ENCODE measurements at places on chromosomes 11 and 22.

- DNase-seq = no peak
These were observed 1310.3 kb downstream of the BRD1 start for GRCh38 chr22:48517039-48518030.

DNA sequence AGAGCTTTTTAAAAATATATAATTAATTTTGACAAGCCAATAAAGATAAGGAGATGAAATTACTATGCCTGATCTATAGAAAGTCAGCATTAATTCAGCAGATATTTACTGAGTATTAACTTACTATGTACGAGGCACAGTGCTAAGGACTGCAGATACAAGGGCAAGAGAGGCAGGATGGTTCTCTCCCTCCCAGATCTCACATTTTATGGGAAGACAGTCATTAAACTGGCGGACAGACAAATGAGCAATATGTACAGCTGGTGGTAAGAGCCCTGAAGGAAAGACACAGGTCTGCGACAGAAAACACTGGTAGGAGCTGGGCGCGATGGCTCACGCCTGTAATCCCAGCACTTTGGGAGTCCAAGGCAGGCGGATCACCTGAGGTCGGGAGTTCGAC is 36.8 kb downstream of the MCHR1 start:
- DNase-seq = no peak

- DNase-seq = no peak
These were observed 54.0 kb downstream of the PRR5L start for GRCh38 chr11:36350137-36350513.

DNA sequence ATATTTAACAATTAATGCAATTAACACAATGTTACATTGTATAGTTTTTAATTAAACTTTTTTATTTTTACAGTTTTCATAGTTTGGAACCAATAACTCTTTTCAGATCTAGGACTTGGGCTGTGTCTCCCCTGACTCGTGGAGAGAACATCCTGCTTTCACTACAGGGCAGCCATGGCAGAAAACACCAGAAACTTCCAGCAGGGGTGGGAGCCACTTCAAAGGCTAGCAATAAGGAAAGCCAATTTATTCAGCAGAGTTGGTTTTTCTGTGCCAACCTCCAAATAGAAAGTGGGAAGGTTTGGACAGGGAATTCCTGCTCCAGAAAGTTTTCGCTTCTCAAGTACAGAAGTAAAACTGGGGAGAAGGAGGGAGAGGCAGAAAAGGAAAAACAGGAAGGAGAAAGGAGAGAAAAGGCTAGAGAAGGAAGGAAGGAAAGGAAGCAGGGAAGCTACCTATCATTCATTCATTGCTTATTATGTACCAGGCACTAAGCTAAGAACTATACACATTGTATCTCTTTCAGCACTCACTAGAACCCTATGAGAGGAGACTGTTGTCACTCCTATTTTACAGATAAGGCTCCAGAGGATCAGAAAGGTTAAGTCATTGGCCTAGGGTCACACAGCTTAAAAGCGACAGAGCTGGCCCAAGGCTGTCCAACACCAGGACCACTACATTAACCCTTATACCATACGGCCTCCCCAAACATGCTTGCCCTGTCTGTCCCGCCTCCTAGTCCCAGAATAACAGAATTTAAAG is 54.8 kb upstream of the CREB3L1 start:
- no peak for DNase-seq

- DNase-seq = no peak
These were observed 34.6 kb downstream of the BBOX1 start for GRCh38 chr11:27075192-27075591.

DNA sequence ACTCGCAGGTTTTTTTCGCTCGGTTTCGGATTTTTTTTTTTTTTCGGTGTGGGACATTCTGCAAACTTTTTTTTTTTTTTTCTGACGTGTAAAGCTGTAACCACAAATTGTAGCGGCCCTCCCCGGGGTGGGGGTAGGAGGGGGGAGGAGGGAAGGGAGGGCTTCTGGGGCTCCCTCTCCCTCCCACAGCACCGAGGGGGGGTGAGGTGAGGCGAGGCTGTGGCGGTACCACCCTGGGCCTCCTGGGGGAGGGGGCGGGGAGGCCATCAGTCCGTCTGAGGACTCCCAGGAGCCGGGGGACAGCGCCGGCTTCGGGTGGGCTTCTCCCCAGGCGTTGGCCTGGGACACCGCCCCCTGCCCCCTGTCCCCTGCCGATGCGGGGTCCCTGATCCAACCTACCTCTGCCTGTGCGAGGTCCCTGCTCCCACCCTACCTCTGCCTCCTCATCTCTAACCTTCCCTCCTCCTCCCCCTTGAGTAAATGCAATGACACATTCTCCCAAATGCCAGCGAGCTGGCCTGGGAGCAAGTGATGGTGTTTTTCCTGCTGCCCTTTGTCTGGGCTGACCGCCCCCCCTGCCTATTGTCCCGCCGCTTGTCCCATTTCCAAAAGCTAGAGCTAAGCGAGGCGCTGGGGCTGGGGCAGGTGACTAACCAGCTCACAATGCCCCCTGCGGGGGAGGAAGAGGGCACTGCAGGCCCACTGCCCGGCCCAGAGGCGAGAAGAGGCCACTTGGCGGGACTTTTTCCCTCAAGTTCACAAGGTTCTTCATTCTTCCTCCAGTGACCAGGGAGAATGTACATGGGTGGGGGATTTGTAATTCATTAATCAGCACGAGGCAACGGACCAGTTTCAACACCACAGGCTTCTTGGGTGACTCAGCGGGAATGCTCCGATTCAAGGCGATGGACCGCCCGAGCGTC is 511 bp upstream of the CLCF1 start:
- no peak for DNase-seq

GRCh38 chr11:27619763-27620335 is 80.4 kb downstream of the BDNF start:
- DNase-seq = no peak

DNA sequence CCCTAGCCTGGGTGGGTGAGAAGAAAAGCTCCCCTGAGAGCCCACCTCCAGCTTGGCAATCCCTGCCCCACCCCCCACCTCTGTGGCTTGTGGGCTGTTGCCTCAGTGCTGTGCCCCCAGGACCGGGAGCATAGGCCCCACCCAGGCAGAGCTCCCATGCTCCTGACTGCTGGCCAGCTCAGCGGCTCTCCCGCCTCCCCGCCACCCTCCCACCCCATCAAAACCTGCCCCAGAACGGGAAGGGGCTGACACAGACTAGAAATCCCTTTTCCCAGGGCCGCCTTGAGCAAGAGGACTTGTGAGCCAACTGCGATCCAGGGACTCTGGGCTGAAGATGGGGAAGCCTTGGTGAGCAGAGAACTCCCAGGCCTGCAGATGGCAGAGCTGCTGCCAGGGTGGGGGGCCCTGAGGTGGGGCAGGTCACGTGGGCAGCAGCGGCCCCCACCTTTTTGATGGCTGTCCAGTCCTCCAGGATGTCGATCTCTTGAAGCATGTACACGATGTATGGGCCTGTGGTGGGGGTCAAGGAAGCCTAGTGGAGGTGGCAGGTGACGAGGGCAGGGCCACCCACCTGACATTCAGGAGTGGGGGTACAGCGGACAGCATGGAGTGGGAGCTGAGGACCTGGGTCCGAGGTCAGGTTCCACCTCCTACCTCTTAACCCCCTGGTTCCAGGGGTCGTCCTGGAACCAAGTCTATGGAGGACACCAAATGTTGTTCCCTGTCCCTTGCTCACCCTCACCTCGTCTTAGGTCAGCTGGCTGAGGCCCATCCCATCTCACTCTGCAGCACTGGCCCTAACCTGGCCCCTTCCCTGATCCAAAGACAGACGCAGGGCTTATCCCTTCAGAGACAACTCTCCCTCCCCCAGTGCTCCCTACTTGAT is 2.3 kb upstream of the RIN1 start:
- no peak for DNase-seq

- no peak for DNase-seq
These were observed 4.0 kb downstream of the LRP4 start for GRCh38 chr11:46914363-46914762.

GRCh38 chr22:42331014-42331413 is 60.6 kb upstream of the TCF20 start:
- no peak for DNase-seq

GRCh38 chr11:120135838-120136237 is 2.1 kb downstream of the TRIM29 start:
- DNase-seq = no peak

- DNase-seq = no peak
These were observed 189.6 kb upstream of the E2F8 start for GRCh38 chr11:19430346-19430745.

DNA sequence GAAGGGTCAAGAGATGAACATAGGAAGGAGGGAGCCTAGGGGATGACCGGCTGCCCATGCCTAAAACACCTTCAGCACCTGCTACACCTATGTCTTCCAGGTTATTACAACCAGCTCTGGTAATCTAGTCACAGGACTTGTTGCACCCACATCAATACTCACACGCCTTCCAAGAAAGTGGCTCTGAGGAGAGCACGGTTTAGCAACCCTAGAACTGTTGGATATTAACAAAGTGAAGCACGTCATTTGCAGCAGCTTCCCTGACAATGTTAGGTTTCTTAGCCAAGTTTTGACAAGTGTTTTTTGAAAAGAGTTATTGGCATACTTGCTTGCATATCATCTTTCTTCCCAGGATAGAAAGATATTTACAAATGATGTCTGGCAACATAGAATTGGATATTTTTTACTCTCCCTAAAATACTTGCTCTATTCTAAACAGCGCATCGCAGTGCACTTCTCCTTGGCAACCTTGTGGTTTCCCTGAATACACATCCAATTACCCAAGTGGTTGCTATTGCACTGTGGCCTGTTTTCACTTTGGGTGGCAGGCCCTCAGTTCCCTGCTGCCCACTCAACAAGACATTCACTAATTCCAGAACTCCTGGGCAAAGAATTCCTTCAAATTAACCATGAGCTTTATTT is 94.3 kb upstream of the ARHGAP42 start:
- DNase-seq = no peak

GRCh38 chr11:22859756-22860155 is 518 bp downstream of the CCDC179 start:
- DNase-seq = no peak

- no peak for DNase-seq
These were observed 1.0 kb upstream of the FNBP4 start for GRCh38 chr11:47768101-47768612.

DNA sequence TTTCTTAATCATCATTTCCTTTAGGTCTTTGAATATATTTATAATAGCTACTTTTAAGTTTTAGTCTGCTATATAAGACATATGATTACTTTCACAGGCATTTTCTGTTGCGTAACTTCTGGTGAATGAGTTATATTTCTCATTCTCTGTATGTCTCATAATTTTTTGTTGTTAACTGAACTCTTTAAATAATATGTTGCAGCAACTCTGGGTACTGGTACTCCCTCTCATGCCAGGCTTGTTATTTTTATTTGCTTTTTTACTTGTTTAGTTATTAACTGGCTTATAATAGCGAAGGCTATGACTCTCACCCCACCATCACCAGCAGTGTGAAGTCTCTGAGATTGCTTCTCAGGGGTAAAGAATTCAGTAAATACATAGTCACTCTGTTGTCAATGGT is 524.2 kb upstream of the CHORDC1 start:
- DNase-seq = no peak

DNA sequence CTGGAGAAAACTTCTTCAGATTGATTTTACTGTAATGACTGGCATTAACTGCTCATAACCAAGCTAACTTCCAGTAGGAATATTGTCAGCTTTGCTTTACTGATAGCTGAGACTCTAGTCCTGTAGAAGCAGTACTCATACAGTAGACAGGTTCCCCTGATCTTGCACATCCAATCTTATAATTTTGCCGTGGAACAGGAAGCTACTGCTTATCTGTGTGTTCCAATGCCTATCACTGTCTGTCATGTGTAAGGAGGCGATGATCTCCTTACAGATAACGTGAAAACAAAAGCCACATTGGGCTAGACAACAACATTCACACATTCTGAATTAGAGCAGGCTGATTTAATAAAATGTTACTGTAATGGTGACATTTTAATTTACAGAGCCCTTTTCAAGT is 13.2 kb downstream of the HSD17B12 start:
- DNase-seq = no peak

DNA sequence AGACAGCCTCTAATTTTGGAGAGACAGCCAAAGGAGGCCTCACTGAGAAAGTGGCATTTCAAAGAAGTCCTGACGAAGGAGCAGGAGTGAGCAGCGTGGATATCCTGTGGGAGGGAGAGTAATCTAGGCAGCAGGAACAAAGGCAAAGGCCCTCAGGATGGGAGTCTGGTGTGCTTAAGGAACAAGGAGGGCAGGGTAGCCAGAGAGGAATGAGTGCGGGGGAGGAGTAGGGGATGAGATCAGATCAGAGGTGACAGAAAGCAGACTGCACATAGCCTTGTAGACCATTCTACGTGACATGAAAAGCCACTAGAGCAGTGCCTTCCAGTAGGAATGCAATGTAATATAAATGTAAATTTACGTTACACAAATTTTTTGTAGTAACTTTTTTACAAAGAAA is 5.6 kb downstream of the SLC36A4 start:
- DNase-seq = no peak

DNA sequence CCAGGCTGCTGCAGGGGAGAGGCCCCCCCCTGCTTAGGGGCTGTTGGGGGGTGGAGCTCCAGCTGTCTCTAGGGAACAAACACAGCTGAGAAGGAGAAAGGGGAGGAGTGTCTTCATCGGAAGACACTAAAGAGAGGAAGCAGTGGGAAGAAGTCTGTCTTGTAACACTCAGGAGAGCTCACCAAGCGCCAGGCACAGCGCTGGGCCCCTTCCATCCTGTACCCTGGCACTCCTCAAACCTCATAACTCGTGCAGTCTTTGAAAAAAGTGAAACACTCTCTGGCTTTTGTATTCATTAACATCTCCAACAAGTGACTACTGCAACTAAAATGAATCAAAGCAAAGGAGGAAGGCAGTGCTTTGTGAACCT is 67.4 kb upstream of the PRDM11 start:
- DNase-seq = no peak

DNA sequence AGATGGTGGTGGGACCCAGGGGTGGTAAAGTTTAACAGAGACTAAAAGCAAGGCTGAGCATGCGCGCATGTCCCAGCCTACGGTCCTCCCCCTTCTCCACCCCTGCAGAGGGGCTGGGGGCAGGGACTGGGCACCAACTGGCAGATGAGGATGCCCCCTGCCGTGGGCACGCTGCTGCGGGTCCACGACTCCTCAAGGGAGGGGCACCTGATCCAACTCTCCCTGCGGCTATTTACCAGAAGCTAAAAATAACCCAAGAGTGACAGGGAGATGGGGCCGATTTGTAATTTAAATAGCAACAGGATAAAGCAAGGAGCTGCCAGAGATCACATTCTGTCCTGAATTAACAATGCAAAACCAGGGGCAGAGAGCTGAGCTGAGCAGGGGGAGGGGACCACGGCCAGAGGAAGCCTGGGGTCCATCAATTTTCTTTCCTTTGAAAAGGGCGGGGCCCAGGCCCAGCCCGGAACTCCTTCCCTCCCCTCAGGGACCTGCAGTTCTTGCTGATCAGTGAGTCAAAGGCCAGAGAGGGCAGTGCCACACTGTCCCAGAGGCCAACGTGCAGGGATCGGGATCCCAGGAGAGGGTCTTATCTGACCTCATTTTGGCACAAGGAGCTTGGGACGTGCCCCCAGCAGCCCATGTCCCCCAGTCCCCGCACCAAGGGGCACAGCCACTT is 8.1 kb upstream of the DGKZ start:
- DNase-seq = no peak

GRCh38 chr22:16717699-16718558 is 107.3 kb downstream of the XKR3 start:
- DNase-seq = no peak

- no peak for DNase-seq
These were observed 52.6 kb downstream of the ARHGAP42 start for GRCh38 chr11:100739666-100740065.

Data from stimulated activated CD8-positive, alpha-beta memory T cell treated with anti-CD3 and anti-CD28 coated beads, Interleukin-7, amount 100 ng/mL, for 48 hours (primary cell).